A549 treated with Hydrocortisone at 1 μM for 4 hours (cell line): ENCODE measurements at places on chromosomes 1 and 21. TPM values are rescaled to one million over a fixed set of nuclear protein-coding genes. Genes with fewer than 3 reads are reported as not detected.

The PTAFR gene
- 0.10 to 0.22 TPM (median 0.16 TPM) in 5 replicates for total RNA-seq

The SESN2 gene
- total RNA-seq: 6.5 to 10.4 TPM (median 8.2 TPM) in 5 replicates

The ADAMTS4 gene
- total RNA-seq: 0.02 to 0.18 TPM in 2 of 5 replicates, not detected in the others

The LCE2A gene
- total RNA-seq: not detected in 5 replicates

The CD1C gene
- not detected in 5 replicates for total RNA-seq

The KCNQ4 gene
- 0.18 to 0.33 TPM (median 0.27 TPM) in 5 replicates for total RNA-seq

The RAB25 gene
- 0.17 to 0.28 TPM in 2 of 5 replicates, not detected in the others for total RNA-seq

The FMO1 gene
- total RNA-seq: not detected in 5 replicates

The PROX1 gene
- total RNA-seq: 0.02 to 0.07 TPM (median 0.03 TPM) in 5 replicates

The CASQ1 gene
- 0.08 TPM in 1 of 5 replicates, not detected in the others for total RNA-seq

The PPIAL4G gene
- total RNA-seq: not detected in 5 replicates

The ANKRD34A gene
- total RNA-seq: 0.18 to 0.53 TPM (median 0.27 TPM) in 5 replicates

The CYP4B1 gene
- 0.09 to 0.10 TPM (median 0.10 TPM) in 3 of 5 replicates, not detected in the others for total RNA-seq

The TRIM62 gene
- total RNA-seq: 2.0 to 2.3 TPM (median 2.2 TPM) in 5 replicates

The OR2T3 gene
- total RNA-seq: not detected in 5 replicates

The STRIP1 gene
- 11.4 to 13.0 TPM (median 12.5 TPM) in 5 replicates for total RNA-seq

The WNT4 gene
- total RNA-seq: 0.10 to 0.44 TPM (median 0.23 TPM) in 5 replicates

The KCNK2 gene
- 0.06 to 0.12 TPM in 2 of 5 replicates, not detected in the others for total RNA-seq

The DUSP10 gene
- 1.7 to 3.3 TPM (median 2.6 TPM) in 5 replicates for total RNA-seq

The CGN gene
- 2.0 to 2.4 TPM (median 2.3 TPM) in 5 replicates for total RNA-seq

The LORICRIN gene
- not detected in 5 replicates for total RNA-seq

The SF3B4 gene
- 124 to 137 TPM (median 126 TPM) in 5 replicates for total RNA-seq

The RNU1-3 gene
- total RNA-seq: 6.1 to 30.4 TPM (median 9.0 TPM) in 3 of 5 replicates, not detected in the others

The GORAB gene
- total RNA-seq: 5.9 to 8.3 TPM (median 7.1 TPM) in 5 replicates

The OR2C3 gene
- not detected in 5 replicates for total RNA-seq

The HIVEP3 gene
- 2.6 to 3.3 TPM (median 3.2 TPM) in 5 replicates for total RNA-seq

The DYNLT5 gene
- total RNA-seq: not detected in 5 replicates

The KRTAP13-2 gene
- total RNA-seq: not detected in 5 replicates

The UBAP2L gene
- 98.4 to 113 TPM (median 105 TPM) in 5 replicates for total RNA-seq

The PIGR gene
- 0.01 to 0.05 TPM (median 0.03 TPM) in 3 of 5 replicates, not detected in the others for total RNA-seq

The OR2T34 gene
- not detected in 5 replicates for total RNA-seq

The CSF3R gene
- not detected in 5 replicates for total RNA-seq

The LRRC3 gene
- total RNA-seq: 1.7 to 2.3 TPM (median 2.2 TPM) in 5 replicates

The MPL gene
- total RNA-seq: 0.17 to 0.22 TPM (median 0.21 TPM) in 3 of 5 replicates, not detected in the others

The TARBP1 gene
- 9.7 to 12.9 TPM (median 11.5 TPM) in 5 replicates for total RNA-seq

The NBPF4 gene
- total RNA-seq: 0.13 to 0.21 TPM (median 0.15 TPM) in 5 replicates

The SPRR4 gene
- not detected in 5 replicates for total RNA-seq

The IRF6 gene
- 0.15 to 0.18 TPM (median 0.18 TPM) in 5 replicates for total RNA-seq

The CYP4X1 gene
- 0.09 TPM in 1 of 5 replicates, not detected in the others for total RNA-seq

The LAPTM5 gene
- 0.12 to 0.30 TPM (median 0.28 TPM) in 5 replicates for total RNA-seq

The MEX3A gene
- total RNA-seq: 1.2 to 2.4 TPM (median 2.2 TPM) in 5 replicates

The RYR2 gene
- total RNA-seq: 0.01 to 0.18 TPM (median 0.05 TPM) in 5 replicates

The MMP23B gene
- total RNA-seq: 0.33 to 0.79 TPM (median 0.50 TPM) in 5 replicates

The RPTN gene
- total RNA-seq: 0.02 TPM in 1 of 5 replicates, not detected in the others

The OLIG1 gene
- not detected in 5 replicates for total RNA-seq

The LAX1 gene
- total RNA-seq: not detected in 5 replicates

The PRKCZ gene
- 8.8 to 10.3 TPM (median 9.7 TPM) in 5 replicates for total RNA-seq
